ENCODE measurements at places on chromosomes 12 and 14.

DNA sequence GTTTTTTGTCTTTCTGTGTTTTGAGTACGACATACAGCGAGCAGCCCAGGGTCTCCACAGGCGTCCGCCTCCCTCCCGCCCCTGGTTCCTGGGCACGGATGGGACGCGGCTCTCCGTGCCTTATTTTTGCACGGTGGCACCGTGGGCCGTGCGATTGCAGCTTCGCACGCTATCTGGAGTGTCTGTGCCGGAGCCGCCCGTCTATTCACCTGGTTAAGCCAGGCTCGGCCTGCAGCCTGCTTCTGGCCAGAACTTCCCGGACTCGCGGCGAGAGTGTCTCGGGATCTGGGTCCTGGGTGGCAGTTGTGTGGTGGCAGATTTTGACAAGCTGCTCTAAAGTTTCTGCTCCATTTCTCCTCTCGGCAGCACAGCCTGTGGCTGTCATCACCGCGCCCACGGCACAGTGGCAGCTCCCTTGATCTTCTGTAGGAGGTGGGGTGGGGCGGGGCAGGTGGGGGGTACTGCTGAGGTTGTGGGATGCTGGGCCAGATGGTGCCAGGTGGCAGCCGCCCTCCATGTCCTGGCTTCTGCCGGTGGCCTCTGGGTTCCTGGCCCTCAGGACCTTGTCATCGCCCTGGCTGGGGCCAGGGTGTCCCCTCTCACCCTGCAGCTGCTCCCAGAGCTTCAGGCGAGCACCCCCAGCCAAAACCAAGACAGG is 2.9 kb downstream of the MMP17 start:
- DNase-seq, result no peak

- no peak for DNase-seq
Measured at GRCh38 chr14:88026890-88027289, 22.0 kb downstream of the GPR65 start.

DNA sequence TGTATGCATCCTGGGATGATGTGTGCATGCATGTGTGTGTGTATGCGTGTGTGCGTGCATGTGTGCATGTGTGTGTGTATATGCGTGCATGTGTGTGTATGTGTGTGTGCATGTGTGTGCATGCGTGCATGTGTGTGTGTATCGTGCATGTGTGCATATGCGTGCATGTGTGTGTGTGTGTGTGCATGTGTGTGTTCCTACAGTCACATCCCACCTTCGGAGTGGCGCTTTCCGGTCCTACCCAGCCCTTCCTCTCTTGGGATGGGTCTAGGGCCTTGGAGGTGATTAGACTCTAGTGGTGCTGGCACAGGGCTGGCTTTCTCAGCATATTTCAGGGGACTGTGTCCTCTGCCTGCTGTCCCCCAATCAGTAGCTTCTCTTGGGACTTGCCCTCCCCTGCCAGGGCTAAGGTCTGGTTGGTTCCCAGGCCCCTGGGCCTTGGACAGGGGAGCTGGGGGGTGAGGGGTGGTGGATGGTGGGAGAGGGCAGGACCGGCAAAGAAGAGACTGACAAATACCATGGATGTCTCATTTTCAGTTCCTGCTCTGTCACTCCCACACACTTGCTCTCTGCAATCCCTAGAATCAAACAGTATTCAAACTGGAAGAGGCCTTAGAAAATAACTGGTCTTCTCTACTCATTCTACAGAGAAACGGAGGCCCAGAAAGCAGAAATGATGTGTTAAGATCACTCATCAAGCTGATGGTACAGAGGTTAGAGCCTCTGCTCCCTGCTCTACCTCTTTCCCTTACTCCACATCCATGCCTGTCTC is 21.9 kb upstream of the FAIM2 start:
- DNase-seq, result no peak

GRCh38 chr12:69239922-69240630 is 707 bp downstream of the CPSF6 start:
- DNase-seq, result no peak

DNA sequence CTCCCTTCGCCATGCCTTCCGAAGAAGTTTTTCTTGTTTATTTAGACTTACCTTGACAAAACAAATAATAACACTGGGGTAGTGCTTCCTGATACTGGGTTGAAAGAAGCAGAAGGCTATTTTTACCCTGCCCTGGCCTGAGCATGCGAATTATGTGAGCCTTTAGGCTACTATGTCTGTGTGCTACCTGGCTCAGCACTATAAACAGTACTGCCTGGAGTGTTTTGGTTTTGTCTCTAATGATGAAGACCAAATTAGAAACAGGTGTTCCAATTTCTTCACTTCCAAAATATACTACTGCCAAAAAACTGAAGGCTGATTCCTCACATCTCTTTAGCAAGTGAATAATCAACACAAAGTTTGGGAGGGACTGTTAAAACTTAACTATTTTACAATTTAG is 7.6 kb upstream of the OVCH1 start:
- no peak for DNase-seq

GRCh38 chr14:95956601-95957460 is 80.2 kb downstream of the TUNAR start:
- no peak for DNase-seq
